ENCODE measurements at places on chromosomes 4 and X.

- H3K27ac ChIP-seq: no peak overlapping the region
- no peak overlapping the region for H3K4me3 ChIP-seq
- H3K27me3 ChIP-seq: peaks cover 14% of the 10 kb centered on the region
- no peaks in the 10 kb centered on the region for H3K4me1 ChIP-seq
These were observed 27.6 kb upstream of the CFAP299 start for GRCh38 chr4:80307774-80308465.

GRCh38 chrX:55818673-55819375 lies 101.3 kb downstream of the RRAGB start:
- no peak overlapping the region for H3K4me3 ChIP-seq
- DNase-seq: no peak
- H3K27ac ChIP-seq: no peak overlapping the region
- no peaks in the 10 kb centered on the region for H3K4me1 ChIP-seq

DNA sequence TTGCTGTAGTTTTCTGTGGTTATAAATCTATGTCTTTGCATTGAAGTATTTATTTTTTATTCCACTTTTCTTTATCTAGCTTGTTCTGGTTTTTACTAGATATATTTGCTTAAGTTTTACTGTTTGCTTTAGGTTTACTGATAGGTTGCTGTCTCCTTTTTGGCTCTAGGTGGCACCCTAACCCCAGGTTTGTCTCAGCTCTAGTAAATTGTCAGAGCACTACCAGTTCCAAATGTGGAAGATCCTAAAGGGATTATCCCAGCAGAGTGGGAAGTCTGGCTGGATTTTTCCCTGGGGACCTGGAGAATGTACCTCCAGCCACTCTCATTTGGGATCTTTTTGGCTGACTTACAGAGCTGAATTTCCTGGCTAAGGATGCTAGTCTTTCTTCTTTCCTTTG lies 106.1 kb downstream of the PBDC1 start:
- H3K27me3 ChIP-seq: peaks cover 3% of the 10 kb centered on the region
- H3K36me3 ChIP-seq: no peaks in the 10 kb centered on the region
- H3K4me3 ChIP-seq: no peak overlapping the region
- H3K27ac ChIP-seq: no peak overlapping the region
- peak; percentile 9 for DNase-seq

- peaks cover 6% of the 10 kb centered on the region for H3K27me3 ChIP-seq
- no peak overlapping the region for H3K27ac ChIP-seq
- H3K4me3 ChIP-seq: no peak overlapping the region
- peaks cover 7% of the 10 kb centered on the region for H3K4me1 ChIP-seq
- H3K36me3 ChIP-seq: peaks cover under 1% of the 10 kb centered on the region
These were observed 5.0 kb upstream of the DDX60L start for GRCh38 chr4:168485156-168485910.

GRCh38 chr4:88858752-88859151 lies 161.1 kb upstream of the NAP1L5 start:
- no peak for DNase-seq
- H3K36me3 ChIP-seq: no peaks in the 10 kb centered on the region
- H3K27ac ChIP-seq: no peak overlapping the region
- H3K27me3 ChIP-seq: no peaks in the 10 kb centered on the region
- no peak overlapping the region for H3K4me3 ChIP-seq

DNA sequence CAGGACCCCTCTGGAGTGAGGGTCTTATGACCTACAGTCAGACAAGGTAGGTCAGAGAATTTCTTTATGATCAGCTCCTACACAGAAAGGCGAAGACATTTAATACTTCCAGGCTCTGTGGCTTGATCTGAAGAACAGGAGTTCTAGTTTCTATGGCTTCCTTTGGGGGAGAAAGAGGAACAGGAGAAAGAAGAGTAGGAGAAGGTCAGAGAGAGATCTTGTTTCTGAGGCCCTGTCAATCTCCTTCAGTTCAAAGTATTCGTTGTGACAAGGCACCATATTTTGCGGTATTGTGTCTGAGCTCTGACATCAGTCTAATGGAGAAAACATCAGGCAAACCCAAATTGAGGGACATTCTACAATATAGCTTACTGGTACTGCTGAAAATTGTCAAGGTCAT lies 16.7 kb downstream of the TMSB4X start:
- H3K27me3 ChIP-seq: no peaks in the 10 kb centered on the region
- peaks cover 11% of the 10 kb centered on the region for H3K4me1 ChIP-seq
- no peak for DNase-seq
- no peak overlapping the region for H3K4me3 ChIP-seq
- H3K36me3 ChIP-seq: no peaks in the 10 kb centered on the region
- H3K27ac ChIP-seq: peak overlapping the region; percentile 52

DNA sequence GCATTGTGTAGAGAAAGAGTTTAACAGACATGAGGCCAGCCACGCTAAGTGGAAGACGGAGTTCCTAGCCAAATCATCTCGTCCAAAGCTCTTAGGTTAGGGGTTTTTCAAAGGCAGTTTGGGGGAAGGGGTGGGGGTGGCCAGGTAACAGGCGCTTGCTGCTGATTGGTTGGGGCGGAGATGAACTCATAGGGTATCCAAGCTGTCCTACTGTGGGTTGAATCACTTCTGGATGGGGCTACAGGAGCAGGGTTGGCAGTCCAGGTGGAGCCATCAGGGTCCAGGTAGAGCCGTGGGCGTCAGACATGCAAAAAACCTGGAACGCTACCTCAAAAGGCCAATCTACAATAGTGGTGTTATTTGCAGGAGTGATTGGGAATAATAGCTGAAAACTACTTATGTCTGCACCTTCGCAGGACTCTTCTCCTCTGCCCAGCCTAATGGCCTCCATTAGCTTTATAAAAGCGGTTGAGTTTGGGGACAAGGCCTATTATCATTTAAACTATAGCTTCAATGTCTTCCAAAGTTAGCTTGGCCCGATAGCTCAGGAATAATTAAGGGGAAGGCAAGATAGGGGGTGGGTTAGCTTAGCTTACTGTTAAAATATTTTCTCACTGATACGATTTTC lies 579.6 kb downstream of the NLGN4X start:
- peaks cover 14% of the 10 kb centered on the region for H3K4me1 ChIP-seq
- H3K27ac ChIP-seq: no peak overlapping the region
- no peak for DNase-seq
- no peaks in the 10 kb centered on the region for H3K27me3 ChIP-seq
- H3K36me3 ChIP-seq: no peaks in the 10 kb centered on the region

- no peaks in the 10 kb centered on the region for H3K36me3 ChIP-seq
- peak overlapping the region; percentile 86 for H3K27ac ChIP-seq
- peaks cover 19% of the 10 kb centered on the region for H3K4me1 ChIP-seq
- peaks cover 11% of the 10 kb centered on the region for H3K27me3 ChIP-seq
- peak; percentile 56 for DNase-seq
These were observed 10.2 kb upstream of the ATP6AP2 start for GRCh38 chrX:40570346-40571093.

GRCh38 chr4:39975488-39976089 lies 2.1 kb downstream of the PDS5A start:
- H3K4me3 ChIP-seq: peak overlapping the region; percentile 94
- no peaks in the 10 kb centered on the region for H3K27me3 ChIP-seq
- no peak for DNase-seq
- peaks cover 38% of the 10 kb centered on the region for H3K4me1 ChIP-seq
- no peak overlapping the region for H3K27ac ChIP-seq

DNA sequence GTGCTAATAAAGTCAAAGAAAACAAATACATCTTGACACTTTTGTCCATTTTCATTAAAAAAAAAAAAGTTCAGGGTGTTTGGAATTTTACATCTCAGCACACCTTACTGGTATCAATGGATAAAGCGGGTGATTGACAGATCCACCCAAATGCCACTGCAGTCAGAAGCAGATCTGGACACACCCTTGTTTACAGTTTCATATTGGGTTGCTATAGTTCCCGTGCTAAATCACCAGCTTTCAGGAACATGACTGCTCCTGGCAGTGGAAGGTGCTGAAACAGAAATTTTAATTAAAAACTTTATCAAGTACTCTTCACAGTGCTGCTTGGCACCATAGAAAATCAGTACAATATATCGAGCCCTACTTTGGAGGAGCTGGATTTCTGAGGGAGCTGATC lies 116.3 kb downstream of the STOX2 start:
- DNase-seq: no peak
- peaks cover 9% of the 10 kb centered on the region for H3K27me3 ChIP-seq
- H3K4me1 ChIP-seq: no peaks in the 10 kb centered on the region
- H3K4me3 ChIP-seq: no peak overlapping the region
- H3K27ac ChIP-seq: no peak overlapping the region

- H3K27me3 ChIP-seq: no peaks in the 10 kb centered on the region
- no peak for DNase-seq
- peak overlapping the region; percentile 6 for H3K27ac ChIP-seq
- no peaks in the 10 kb centered on the region for H3K36me3 ChIP-seq
- peak overlapping the region; percentile 18 for H3K4me3 ChIP-seq
These were observed 1.2 kb downstream of the CTSO start for GRCh38 chr4:155952501-155952901.

- H3K27ac ChIP-seq: no peak overlapping the region
- H3K36me3 ChIP-seq: no peaks in the 10 kb centered on the region
- no peaks in the 10 kb centered on the region for H3K27me3 ChIP-seq
- DNase-seq: no peak
These were observed 74.7 kb downstream of the PPARGC1A start for GRCh38 chr4:23814996-23815660.

GRCh38 chr4:18882468-18882867 lies 860.9 kb upstream of the LCORL start:
- H3K27ac ChIP-seq: no peak overlapping the region
- no peaks in the 10 kb centered on the region for H3K36me3 ChIP-seq
- no peaks in the 10 kb centered on the region for H3K4me1 ChIP-seq
- no peak for DNase-seq

DNA sequence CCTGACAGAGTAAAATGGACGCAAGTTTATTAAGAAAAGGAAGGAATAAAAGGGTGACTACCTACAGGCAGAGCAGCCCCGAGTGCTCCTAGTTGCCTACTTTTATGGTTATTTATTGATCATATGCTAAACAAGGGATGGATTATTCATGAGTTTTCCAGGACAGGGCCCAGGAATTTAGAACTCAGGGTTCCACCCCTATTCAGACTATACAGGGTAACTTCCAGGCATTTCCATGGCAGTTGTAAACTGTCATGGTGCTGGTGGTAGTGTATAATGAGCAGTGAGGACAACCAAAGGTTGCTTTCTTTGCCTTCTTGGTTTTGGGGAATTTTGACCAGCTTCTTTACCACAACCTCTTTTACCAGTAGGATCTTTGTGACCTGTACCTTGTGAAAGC lies 27.7 kb upstream of the CXCL3 start:
- H3K4me3 ChIP-seq: no peak overlapping the region
- H3K36me3 ChIP-seq: no peaks in the 10 kb centered on the region
- H3K27me3 ChIP-seq: peaks cover 4% of the 10 kb centered on the region
- no peak overlapping the region for H3K27ac ChIP-seq
- H3K4me1 ChIP-seq: no peaks in the 10 kb centered on the region

GRCh38 chr4:149766135-149766534 lies 49.5 kb downstream of the IQCM start:
- no peaks in the 10 kb centered on the region for H3K27me3 ChIP-seq
- H3K27ac ChIP-seq: no peak overlapping the region
- H3K4me1 ChIP-seq: no peaks in the 10 kb centered on the region
- H3K4me3 ChIP-seq: no peak overlapping the region

DNA sequence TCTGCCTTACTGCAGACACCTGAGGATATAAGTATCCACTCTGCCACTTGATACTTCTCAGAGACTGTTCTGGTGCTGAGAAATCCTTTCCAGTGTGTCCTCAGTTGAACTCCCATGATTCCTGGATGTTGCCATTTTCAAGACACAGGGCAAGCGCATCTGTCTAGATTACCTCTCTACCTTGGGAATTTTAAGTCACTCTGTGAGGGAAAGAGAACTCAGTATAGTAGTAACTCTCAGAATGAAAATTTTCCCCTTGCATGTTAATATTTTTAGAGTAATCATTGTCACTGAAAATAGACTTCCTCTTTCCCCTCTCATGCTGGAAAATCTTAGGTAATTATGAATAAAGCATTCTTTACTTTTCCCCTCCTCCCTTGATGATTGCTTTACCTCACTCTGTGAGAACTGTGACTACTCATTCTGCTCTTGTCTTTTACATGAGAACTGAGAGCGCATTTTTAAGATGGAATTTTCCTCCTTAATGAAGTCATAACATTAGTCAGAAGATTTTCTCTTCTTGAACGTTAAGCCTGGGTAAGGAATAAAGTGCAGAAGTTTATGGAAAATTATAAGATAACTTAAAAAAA lies 45.0 kb downstream of the TET2 start:
- peaks cover 16% of the 10 kb centered on the region for H3K36me3 ChIP-seq
- H3K4me1 ChIP-seq: peaks cover 88% of the 10 kb centered on the region
- peak overlapping the region; percentile 87 for H3K27ac ChIP-seq
- H3K4me3 ChIP-seq: peak overlapping the region; percentile 52
- no peak for DNase-seq

GRCh38 chr4:150867148-150867547 lies 147.9 kb downstream of the LRBA start:
- peaks cover 8% of the 10 kb centered on the region for H3K36me3 ChIP-seq
- no peaks in the 10 kb centered on the region for H3K4me1 ChIP-seq
- no peak for DNase-seq
- H3K27ac ChIP-seq: no peak overlapping the region
- H3K27me3 ChIP-seq: no peaks in the 10 kb centered on the region
- H3K4me3 ChIP-seq: no peak overlapping the region

- H3K36me3 ChIP-seq: peaks cover 11% of the 10 kb centered on the region
- no peak overlapping the region for H3K27ac ChIP-seq
- no peak overlapping the region for H3K4me3 ChIP-seq
- no peak for DNase-seq
- peaks cover 8% of the 10 kb centered on the region for H3K4me1 ChIP-seq
- no peaks in the 10 kb centered on the region for H3K27me3 ChIP-seq
These were observed 137.8 kb downstream of the SCFD2 start for GRCh38 chr4:53228036-53228435.

- no peaks in the 10 kb centered on the region for H3K36me3 ChIP-seq
- no peak overlapping the region for H3K27ac ChIP-seq
- no peak for DNase-seq
- H3K4me3 ChIP-seq: no peak overlapping the region
These were observed 303.7 kb upstream of the GNPDA2 start for GRCh38 chr4:45030059-45030458.

- H3K4me3 ChIP-seq: no peak overlapping the region
- no peaks in the 10 kb centered on the region for H3K36me3 ChIP-seq
- H3K27me3 ChIP-seq: no peaks in the 10 kb centered on the region
- H3K27ac ChIP-seq: no peak overlapping the region
These were observed 66.3 kb upstream of the MAD2L1 start for GRCh38 chr4:120132935-120133334.

All from stimulated activated naive B cell treated with anti-CD40 and anti-IgM and Interleukin-4, amounts not matched to agents 10 μg/mL and 1 μg/mL and 100 μg/mL, for 72 hours (primary cell).